Fibroblast of mammary gland (primary cell): ENCODE measurements at places on chromosomes 5 and 9.

DNA sequence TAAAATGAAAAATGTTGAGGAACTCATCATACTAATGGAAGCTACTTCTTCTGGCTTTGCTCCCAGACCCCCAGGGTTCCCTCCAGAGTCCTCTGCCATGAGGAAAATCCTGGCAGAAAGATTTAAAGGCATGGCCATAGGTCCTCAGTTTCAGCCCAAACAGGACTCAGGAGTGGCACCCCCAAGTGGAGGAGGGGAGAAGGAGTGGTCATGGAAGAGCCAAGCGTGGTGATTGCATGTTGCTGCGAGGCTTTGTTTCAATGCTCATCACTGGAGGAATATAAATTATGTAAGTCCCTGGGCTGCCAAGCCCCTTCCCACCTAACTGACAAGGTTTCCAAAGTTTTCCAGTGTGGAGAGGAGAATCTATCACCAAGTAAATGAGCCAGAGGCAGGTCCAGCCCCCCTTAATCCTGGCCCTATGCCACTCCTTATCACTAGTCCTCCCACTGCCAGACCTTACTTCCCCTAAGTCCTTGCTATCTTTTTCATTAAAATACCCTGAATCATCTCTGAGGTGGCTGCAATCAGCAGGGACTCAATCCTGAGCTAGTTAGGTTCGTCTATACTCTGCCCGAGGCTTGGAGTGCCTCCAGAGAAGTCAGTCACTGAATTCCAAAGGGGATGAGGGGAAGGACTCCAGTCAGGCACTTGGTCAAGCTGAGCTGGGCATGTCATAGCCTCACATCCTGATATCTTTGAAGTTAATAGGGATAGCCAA, 70.7 kb upstream of the TAF1L start:
- DNase-seq = peak; percentile 41

DNA sequence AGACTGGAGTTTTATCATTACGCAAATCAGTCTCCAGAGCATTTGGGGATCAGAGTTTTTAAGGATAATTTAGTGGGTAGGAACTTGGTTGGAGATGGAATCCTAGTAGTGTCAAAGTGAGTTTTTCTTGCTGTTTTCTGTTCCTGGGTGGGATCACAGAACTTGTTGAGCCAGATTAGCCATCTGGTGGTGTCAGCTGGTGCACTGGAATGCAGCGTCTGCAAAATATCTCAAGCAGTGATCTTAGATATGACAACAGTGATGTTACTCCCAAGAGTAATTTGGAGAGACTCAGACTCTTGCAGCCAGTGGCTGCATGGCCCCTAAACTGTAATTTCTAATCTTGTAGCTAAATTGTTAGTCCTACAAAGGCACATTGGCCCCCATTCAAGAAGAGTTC, 1257.8 kb downstream of the MAT2B start:
- no peak for DNase-seq

DNA sequence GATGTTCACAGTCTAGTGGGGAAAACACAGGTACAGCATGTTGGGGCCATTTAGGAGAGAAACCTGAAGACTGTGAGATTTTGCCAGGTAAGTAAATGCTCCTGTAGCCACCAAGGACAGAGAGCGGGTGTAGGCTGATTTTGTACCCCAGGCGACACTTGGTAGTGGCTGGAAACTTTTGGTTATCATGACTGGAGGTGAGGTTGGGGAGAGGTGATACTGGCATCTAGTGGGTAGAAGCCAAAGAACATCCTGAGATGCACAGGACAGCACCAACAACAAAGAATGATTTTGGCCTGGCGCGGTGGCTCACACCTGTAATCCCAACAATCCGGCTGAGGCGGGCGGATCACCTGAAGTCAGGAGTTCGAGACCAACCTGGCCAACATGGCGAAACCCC, 38.8 kb upstream of the PWWP2A start:
- DNase-seq = no peak

GRCh38 chr9:133129001-133129795, 8.2 kb upstream of the RALGDS start:
- no peak for DNase-seq

- peak; percentile 43 for DNase-seq
Measured at GRCh38 chr9:118985851-118986250, 383.4 kb downstream of the BRINP1 start.

DNA sequence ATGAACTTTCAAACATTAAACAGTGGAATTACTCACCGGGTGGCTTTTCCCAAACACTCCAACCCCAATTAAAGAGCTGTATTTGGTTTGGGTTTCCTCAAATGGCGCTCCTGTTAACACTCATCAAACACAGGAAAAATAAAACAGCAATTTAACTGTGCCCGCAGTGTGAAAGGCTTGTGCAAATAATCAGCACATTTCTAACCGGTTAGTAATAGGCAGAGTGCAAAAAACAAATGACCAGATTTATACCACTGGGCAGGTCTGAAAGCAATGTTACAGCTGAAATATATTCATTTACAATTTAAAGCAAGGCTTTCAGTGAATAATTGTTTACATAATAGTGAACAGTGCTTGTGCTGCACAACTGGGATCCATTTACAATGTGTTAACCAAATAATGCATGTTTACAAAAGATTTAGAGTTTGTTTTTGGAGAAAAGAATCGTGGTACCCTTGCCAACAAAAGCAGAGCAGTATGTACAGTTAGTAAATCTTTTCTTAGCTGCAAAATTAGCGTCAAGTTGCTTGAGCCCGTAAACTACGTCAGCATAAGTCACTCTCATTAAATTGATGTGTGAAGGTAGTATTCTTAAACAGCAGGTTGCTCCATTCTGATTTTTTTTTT, 662.9 kb upstream of the ZNF608 start:
- DNase-seq = peak; percentile 50

GRCh38 chr9:98214811-98215210, 22.4 kb upstream of the CORO2A start:
- DNase-seq = no peak

- DNase-seq = no peak
Measured at GRCh38 chr9:38172586-38172985, 103.6 kb upstream of the SHB start.

DNA sequence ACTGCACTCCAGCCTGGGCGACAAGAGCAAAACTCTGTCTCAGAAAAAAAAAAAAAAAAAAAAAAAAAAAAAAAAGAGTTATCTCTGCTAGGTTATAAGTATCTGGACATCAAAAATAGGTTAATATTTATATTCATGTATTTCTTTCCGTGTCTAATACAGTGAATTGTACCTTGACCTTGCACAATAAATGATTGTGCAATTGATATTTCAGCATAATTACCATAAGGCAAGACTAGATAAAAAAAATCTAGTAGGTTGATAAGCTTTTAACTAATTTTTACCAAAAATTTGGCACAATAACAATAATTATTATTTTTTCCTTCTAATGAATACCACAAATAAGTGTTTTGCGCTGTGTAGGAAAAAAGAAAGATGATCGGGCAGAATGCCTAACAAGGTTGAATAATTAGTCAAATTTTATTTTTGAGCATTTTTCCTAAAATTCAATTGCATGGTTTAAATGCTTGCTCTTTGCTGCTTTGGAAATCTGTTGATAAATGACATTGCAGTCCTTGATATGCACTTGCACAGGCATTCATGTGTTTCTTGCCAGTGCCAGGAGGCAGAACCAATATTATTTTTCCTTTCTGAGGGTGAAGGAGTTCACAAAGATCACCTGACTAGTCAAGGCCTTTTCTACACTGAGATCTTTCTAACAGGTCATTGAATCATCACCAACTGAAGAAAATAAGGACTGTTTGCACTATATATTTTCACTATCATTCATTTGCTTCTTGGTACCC, 127.5 kb downstream of the ARRDC3 start:
- DNase-seq = no peak

DNA sequence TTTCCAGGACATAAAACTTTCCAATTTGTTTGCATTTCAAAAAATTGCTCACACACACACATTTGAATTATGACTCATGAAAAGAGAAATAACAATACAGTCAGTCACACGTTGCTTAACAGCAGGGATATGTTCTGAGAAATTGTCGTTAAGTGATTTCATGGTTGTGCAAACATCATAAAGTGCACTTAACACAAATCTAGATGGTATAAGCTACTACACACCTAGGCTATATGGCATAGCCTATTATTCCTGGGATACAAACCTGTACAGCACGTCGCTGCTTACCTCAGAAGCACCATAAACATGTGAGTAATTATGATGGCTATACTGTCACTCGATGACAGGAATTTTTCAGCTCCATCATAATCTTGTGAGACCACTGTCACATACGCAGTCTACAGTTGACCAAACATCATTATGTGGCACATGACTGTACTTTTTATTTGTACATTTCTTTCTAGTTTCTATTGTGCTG, 378.2 kb downstream of the ACTL7B start:
- DNase-seq = peak; percentile 95

DNA sequence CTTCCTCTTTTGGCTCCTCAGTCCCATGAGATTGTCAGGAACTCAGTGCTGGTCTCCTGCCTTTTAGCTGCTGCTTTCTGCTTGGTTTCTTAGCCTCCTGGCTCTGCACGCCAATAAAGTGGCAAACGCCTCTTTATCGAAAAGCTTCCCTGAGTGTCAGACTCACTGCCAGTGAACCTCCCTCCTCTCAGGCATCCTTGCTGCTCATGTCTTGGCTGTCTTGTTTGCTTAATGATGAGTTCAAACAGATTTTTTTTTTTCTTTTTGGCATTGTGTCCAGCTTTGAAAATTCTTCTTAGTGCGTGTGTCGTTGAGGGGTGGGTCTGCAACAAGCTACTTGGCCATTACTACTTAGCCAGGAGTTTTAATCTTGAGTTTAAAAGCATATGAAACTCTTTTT, 14.9 kb downstream of the RASGRF2 start:
- DNase-seq = no peak

DNA sequence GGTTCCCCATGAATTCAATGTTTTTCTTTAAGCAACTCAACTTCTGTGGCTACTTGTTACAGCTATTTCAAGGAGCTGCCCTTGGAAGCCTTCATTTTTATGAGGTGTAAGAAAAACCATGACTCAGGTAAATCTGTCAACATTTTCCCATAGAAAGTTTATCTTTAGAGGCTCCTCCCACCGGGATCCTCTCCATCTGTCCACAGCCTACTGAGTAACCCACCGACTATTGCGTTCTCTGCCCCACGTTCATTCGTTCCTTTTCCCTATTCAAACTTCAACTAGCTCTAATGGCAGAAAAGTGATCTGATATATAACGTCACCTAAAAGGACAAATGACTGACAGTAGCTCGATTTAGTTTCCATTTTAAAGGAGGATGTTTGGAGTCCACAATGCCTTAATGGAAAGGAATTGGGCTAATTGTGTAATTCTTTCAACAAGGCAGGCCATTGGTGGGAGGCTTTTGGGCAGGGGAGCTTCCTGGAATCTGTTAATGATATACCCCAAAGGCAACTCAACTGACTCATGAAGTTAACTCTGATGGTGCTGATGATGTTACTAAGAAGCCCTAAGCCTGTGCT, 29.3 kb upstream of the NR3C1 start:
- DNase-seq = no peak

DNA sequence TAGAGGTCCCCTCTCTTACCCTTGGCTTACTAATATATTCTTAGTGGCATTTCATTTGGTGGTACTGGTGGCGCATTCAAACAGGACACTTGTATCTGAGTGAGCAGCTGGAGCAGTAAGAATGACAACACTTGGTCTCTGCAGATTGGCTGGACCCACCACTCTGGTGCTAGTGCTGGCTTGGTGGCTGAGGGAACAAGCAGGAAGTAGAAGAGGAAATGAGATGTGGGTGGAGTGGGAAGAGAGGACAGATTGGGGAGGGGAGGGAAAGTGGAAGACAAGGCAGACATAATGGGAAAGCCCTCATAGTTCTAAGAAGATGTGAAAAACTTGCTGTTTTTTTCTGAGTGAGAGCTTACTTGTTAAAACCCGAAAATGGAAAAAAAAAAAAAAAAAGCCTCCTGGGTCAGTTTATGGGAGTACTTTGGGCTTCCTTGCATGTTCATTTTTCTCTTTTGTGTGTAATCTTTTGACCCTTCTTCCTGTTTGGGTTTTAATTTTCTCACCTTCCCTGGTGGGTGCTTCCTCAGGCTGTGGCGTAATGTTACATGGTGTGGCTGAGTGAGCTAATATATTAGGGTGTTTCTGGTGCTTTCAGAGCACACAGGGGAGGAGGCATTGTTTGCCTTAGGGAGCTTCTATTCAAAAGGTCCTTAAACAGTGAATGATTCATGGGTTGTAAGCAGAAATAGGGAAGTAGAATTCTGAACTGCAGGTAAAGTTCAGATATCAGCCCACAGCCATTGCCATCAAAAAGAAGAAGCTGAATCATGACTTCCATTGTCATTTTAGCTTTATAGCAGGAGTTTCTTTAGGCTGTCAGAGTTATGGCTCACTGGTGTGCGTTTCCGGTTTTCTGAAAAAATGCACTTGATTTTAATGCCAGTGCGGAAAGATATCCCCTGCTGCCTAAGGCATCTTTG, 52.3 kb downstream of the TLE4 start:
- no peak for DNase-seq

- DNase-seq = no peak
Measured at GRCh38 chr9:89493671-89494070, 4.2 kb downstream of the SEMA4D start.

GRCh38 chr9:127214421-127215267, 49.9 kb upstream of the GARNL3 start:
- peak; percentile 72 for DNase-seq

DNA sequence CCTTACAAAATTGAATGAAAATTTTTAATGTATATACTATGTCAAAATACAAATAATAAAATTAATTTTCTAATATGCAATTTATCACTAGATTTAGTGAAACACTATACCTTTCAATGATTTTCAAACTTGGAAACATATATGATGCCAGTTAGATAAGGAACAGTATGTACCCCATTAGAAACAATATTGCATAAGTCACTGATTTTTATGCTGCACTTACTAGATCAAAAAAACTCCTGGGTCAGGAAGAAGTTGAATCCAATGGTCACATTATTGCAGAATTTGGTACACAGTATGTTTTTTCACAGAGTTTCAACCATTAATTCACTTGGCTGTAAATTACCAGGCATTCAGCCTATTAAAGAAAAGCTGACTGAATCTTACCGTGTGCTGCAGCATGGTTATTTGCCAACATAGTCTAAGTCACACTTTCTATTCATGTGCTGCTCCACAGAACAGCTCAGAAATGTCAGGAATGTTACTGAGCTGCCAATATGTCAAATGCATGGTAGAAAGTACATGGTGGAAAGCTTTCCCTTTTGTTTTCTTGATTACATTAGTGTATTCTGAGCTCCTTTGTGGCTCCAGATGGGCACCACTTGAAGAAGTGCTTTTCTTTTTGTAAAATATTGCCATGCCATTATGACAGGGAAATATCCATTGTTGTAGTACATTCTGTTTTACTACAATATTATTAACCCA, 9.9 kb upstream of the PRR16 start:
- DNase-seq = peak; percentile 86

- DNase-seq = no peak
Measured at GRCh38 chr5:77167063-77167462, 43.4 kb upstream of the PDE8B start.

DNA sequence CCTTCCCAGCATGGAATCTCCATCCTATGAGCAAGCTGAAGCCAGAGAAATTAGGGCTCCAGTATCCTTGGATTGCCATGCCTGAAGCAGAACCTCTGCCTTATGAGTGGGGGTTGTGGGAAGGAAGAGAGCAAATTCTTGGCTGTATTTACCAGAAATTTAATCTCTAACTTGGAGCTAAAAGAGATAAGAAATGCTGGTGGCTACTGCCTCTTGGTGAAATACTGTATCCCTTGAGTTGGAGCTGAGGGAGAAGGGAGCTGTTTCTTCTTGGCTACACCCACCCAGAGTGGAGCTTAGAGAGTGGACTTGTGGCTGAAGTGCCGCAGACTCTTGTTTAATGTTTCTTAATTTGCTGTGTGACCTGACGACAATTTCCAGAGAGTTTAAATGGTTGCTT, 447.3 kb downstream of the ARHGEF28 start:
- no peak for DNase-seq
